ENCODE measurements at places on chromosomes 7 and 10.

GRCh38 chr7:155414547-155415492, 43.1 kb upstream of the EN2 start:
- DNase-seq = no peak

- no peak for DNase-seq
Observed at GRCh38 chr10:82498976-82499375, 624.0 kb downstream of the NRG3 start.

GRCh38 chr7:152086513-152086912, 61.0 kb downstream of the GALNT11 start:
- no peak for DNase-seq

- no peak for DNase-seq
Observed at GRCh38 chr7:48101968-48102367, 12.9 kb downstream of the UPP1 start.

- DNase-seq = no peak
Observed at GRCh38 chr10:50552771-50553535, 70.8 kb downstream of the SGMS1 start.

- DNase-seq = peak; percentile 73
Observed at GRCh38 chr10:101041252-101041761, 10.3 kb downstream of the SFXN3 start.

DNA sequence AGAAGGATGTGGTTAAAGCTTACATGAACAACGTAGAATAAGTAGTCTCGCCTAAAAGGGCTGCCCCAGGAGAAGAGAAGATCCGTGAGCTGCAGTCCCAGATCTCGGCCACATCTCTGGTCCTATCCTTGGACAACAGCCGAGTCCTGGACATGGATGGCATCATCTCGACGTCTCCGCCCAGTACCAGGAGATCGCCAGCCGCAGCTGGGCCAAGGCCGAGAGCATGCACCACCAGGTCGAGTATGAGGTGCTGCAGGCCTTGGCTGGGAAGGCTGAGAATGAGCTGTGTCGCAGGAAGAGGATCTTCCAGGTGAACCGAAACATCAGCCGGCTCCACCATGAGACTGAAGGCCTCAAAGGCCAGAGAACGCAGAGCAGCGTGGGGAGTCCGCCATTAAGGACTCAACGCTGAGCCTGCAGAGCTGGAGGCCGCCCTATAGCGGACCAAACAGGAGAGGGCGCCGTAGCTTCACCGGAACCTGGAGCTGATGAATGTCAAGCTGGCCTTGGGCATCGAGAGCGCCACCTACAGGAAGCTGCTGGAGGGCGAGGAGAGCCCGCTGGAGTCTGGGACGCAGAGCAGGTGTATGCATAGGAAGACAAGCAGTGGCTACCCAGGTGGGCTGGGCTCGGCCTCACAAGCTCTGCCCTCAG, 22.2 kb downstream of the LIPK start:
- DNase-seq = peak; percentile 47

DNA sequence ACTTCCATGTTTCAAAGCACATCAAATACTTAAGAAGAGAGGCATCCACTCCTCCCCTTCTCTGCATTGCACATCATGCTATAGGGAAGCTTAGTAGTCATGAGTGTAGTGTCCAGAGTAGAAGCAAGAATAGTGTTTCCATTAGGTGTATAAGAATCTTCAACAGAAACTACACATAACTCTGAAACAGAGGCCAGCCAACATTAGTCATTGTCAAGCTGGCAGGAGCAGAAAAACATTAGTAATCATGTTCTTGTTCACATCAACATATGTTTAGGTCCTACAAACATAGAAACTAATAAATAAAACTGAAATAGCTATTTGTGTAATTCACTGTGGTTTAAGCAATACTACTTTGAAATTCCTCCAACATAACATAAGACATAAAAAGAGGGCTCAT, 370.2 kb downstream of the PPP1R3A start:
- DNase-seq = no peak

DNA sequence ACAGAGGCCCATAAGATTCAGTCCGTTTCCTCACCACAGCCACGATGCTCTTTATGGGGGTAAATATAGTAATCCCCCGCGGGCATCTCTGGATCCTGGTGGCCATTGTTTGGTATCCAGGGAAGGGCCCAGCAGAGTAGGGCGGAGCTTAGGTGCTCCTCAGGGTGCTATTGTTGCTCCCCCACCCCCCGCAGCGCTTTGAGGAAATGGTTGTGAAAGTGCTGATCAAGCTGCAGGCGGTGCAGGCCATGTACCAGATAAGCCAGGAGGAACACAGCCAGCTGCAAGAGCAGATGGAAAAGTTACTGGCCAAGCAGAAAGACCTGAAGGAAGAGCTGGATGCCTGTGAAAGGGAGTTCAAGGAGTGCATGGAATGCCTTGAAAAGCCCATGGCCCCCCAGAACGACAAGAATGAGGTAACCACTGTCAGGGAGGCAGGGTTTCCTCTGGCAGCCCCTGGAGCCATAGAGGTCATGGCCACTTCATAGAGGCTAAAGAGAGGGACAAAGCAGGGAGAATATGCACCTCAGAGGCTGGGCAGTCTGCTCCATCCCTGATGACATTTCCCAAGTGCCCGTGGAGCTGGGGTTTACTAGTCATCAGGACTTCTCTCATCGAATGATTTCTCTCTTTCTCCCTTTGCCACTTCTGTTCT, 17.6 kb upstream of the FLNC start:
- DNase-seq = peak; percentile 17

DNA sequence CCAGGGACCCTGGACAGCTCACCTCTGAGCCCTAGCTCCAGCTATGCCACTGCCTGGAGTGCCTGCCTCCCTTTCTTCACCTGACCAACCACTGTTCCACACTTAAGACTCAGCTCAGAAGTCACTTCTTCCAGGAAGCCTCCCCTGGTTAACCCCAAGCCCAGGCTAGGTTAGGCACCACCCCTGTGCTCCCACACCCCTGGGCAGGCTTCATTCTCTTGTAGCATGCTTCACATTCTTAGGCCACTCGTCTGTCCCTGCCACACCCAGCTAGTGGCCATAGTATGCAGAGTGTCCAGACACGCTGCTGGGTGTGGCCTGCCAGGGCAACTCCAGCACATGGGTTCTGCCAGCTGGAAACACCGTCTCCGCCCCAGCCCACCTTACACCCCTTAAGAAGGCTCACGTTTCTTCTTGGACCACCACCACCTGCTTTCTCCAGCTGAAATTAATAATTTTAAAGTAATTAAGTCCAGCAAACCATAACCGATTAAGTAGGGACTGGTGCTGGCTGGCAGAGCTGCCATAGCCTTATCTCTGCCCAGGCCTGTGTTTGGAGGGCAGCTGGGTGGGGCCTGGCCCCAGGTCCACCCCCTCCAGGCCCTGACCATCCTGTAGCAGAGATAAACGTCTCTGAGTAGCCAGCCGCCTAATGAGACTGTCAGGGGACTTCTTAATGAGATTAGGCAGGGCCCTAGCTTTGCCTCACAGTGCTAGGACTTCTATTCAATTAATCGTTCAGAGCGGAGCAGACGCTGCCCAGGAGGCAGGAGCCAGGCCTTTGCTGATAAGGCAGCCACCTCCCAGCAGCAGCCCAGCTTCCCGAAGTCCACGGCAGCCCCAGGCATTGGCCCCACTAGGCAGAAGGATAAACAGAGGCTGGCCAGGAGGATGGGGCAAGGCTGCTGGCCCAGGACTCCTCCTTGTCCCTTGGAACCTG, 20.5 kb downstream of the GRID1 start:
- no peak for DNase-seq

DNA sequence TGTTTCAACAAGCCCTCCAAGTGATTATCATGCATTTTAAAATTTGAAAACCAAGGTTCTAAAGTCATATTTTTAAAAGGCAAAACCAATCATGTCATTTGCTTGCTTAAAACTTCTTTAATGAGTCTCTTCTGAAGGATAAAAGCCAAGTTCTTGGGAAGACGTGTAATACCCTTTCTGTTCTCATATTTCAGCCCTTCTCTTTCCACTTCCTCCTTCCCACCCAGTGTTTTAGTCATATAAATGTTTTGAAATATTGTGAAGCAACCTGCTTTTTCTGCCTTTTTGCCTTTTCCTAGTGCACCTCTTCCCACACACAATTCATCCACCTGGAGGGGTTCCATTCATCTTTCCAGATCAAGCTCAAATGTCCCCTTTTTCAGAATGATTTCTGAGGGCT, 211.1 kb upstream of the LRRTM3 start:
- no peak for DNase-seq

GRCh38 chr7:5699467-5700384, 81.7 kb downstream of the RNF216 start:
- DNase-seq = no peak

- DNase-seq = no peak
Observed at GRCh38 chr10:46019177-46019528, 11.3 kb downstream of the NCOA4 start.

GRCh38 chr10:34596351-34596750, 218.7 kb downstream of the PARD3 start:
- DNase-seq = no peak

DNA sequence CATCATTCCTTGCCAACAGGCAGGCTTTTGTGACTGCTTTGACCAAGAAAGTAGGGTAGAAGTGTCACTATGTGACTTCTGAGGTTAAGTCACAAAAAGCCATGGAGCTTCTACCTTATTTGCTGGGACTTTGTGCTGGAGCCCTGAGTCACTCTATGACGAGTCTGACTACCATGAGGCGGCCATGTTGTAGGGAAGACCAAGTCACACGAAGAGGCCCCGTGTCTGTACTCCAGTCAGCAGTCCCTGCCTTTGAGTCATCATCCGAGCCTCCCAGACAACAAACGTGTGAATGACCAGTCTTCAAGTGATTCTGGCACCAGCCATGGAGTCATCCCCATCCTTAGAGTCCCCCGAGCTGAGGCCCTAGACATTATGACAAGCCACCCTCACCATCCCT, 3.5 kb upstream of the MYL10 start:
- no peak for DNase-seq

DNA sequence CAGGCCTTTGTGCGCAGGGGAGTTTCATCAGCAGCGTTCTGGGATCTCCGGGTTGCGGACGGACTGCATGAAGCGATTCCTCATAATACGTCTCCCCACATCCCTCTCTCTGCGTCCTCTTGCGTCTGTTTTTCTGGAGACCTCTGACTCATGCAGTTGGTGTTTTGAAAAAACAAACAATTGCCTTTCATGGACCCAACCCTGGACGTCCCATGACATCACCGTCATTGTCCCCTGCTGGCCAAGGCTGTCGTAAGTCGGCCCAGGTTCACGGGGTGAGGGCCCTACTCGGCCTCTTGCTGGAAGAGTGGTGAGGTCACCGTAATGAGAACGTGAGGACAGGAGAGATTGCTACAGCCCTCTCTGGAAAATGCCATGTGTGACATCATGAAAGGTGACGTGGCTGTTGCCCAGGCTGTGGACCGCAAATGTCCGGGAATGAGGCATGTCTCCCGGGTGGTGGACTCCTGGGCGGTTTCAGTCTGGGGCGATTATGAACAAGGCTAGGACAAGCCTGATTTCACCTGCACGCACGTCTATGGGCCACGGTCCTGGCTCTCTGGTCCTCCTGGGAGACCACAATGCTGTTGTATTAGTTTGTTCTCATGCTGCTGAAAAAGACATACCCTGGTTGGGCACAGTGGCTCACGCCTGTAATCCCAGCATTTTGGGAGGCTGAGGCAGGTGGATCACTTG, 9.8 kb upstream of the MAFK start:
- no peak for DNase-seq

- DNase-seq = no peak
Observed at GRCh38 chr7:98014830-98015229, 24.8 kb upstream of the OCM2 start.

DNA sequence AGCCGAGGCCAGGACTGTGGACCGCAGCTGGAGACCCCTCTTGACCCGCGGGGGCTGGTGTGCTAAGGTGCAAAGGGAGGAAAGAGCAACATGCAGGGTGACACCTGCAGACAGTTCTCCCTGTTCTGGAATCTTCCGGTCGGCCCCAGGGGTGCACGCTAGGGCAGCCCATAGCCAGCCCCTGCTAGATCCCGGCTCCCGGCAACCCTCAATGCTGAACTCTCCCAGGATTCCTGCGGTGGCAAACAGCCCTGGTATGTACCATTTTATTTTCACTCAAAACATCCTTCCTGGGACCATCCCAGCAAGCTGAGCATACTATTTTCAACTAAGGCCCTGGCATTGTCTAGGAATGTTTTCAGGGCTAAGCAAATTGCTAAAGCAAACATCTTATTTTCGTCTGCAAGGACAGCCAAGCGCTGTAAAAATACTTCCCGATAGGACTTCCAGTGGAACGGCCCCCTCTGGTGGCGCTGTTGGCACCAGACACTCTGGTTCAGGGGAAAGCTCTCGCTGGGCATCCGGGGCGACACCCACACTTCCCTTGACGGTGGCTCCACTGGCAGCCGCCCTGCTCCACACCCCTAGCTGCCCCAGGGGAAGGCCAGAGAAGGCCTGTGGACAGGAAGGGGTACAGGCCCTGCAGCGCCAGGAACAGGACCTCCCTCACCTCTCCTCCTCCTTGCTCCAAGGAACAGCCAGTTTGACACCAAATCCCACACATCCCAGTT, 99.4 kb downstream of the CTBP2 start:
- peak; percentile 78 for DNase-seq

GRCh38 chr10:73887294-73888039, 13.1 kb upstream of the CAMK2G start:
- DNase-seq = no peak

GRCh38 chr7:139944248-139944647, 115.2 kb downstream of the TBXAS1 start:
- DNase-seq = no peak

- no peak for DNase-seq
Observed at GRCh38 chr7:128909625-128910568, 612 bp downstream of the KCP start.

GRCh38 chr10:111148025-111148424, 71.2 kb downstream of the ADRA2A start:
- DNase-seq = no peak

GRCh38 chr7:68364886-68365625, 1233.2 kb upstream of the AUTS2 start:
- DNase-seq = no peak

DNA sequence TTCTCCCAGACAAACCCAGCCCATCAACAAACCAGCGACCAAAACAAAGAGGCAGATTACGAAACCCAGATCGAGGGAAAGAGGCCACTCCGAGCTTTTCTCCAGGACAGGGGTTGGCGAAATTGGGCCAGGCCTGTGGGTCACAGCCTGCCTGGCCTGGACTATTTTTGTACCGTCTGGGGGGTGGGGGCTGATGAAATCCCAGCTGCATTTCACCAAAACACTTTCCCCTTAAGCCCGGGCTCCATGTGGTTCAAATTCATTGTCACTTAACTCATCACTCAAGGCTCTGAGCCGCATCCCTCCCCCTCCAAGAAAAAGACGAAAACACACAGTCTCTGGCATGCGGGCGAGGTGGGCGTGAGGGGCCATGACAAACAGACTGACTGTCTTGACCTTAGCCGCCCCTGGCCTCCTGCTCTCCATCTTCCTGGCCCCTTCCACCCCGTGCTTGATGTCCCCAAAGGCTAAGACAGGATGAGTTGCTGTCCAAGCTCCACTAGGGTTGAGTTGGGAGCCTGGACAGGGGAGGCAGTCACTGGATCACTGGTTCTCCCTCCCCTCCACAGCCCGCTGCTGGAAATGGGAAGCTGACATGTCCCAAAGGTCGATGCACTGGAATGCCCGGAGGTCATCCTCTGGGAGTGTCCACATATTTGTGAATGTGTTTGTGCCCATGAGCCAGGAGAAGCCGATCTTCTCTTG, 19.2 kb downstream of the TMEM270 start:
- no peak for DNase-seq
